ENCODE measurements at places on chromosomes 1 and 21.

GRCh38 chr1:17849216-17849615, 94.1 kb downstream of the ACTL8 start:
- no peak for DNase-seq

GRCh38 chr1:93972341-93972740, 63.1 kb upstream of the GCLM start:
- DNase-seq, result no peak

GRCh38 chr1:182114627-182115023, 53.1 kb upstream of the ZNF648 start:
- DNase-seq, result no peak

GRCh38 chr1:50490640-50491039, 67.4 kb upstream of the DMRTA2 start:
- no peak for DNase-seq

GRCh38 chr1:90220941-90221693, 226.2 kb downstream of the ZNF326 start:
- no peak for DNase-seq

DNA sequence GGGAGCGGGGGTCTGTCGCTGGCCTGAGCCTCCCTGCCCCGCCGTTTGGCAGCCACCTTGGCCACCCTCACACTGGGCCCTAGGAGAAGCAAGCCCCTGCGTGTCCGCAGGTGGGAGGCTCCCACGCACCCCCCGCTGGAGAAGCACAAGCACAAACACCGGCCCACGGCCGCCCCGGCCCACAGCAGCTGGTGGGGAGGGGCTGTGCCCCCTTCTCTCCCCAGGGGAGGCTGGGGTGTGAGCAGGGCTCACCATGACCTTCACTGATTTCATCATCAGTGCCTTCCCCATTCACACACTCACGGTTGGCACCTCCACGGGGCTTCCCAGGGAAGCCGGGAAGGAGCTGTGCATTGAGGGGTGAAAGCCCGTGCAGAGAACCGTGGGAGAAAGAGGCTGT, 7.9 kb downstream of the AGRN start:
- DNase-seq, result no peak

GRCh38 chr1:235073968-235074522, 54.6 kb downstream of the TOMM20 start:
- DNase-seq, result no peak

DNA sequence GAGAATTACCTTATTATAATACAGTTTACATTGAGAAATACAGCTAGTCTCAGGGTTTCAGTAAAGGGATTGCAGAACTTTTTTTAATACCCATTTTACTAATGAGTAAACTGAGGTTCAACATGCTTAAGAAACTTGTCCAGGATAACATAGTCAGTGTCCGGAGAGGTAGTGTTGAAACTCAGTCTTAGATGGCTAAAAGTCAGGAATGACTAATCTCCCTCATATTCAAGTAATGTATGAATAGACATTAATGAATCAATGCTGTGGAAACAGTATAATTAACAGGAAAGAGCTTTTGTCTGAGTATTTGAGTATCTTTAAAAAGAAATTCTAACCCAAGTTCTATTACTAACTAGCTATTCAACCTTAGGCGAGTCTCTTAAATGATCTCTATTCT, 397.6 kb downstream of the PLA2G4A start:
- no peak for DNase-seq

GRCh38 chr21:42190486-42190863, 28.5 kb upstream of the ABCG1 start:
- no peak for DNase-seq

GRCh38 chr1:21278860-21279845, 11.1 kb downstream of the ECE1 start:
- no peak for DNase-seq

Data from left renal pelvis (tissue), 4 donors.